ENCODE measurements at places on chromosomes 1 and 21.
A peak's percentile ranks its signal among the peaks of the same experiment; 100 is the strongest.

DNA sequence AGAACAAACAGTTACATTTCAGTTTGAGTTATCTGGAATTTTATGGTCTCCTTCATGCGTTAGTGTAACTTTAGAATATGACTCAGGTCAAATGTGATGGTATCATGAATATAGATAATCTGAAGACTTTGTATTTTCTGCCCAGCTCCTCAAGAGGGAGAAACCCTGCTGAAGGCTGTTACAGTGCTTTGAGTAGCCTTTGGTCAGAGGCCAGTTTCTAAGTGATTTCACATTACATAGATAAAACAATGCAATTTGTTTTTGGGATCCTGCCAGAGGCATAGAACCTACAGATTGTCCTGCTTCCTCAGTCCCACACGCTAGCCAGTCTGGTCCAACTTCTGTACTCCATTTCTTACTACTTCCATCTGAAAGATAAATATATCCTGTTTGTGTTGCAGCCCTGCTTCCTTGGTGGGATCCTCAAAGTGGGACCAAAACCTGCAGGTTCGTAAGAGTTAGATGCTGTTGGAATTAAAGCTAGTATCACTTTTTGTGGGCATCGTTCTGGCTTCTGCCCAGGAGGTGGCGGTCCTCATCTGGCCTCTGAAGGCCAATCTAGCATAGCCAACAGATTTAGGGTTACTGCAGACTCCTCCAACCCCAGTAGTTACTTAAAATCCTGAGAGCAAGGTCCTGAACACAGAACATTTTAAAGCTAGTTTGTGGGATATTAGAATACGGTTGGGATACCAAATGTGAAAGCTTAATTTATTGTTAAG is 645.8 kb upstream of the USP24 start:
- no peak for DNase-seq

GRCh38 chr1:62900566-62900965 is 116.6 kb downstream of the ATG4C start:
- DNase-seq = no peak

DNA sequence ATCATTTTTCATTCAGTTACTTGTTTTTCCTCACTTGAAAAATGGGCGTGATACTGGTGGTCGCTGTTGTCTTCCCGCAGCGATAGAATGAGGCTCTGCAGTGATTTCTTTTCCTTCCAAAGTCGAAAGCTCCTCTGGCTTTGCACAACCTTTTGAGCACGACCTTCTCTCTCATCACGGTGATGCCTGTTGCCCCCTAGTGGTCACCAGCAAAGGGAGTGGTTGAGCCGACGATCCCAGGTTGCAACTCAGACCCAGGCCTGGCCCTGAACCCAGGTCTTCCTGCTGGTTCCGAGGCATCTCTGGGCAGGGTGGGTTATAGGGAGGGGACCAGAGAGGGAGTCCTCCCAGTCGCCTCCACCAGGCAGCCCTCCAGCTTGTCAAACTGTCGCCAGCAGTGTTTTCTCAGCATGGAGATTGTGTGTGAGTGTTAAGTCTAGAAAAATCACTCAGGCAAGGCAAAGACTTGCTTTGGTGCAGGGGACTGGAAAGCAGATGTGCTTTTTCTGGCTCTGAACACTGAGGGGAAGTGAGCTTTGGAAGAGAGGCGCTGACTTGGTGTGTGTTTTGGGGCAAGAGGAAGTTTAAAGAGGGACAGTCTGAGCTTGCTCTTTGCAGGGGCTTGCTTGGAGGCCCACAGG is 285.3 kb downstream of the CAMTA1 start:
- DNase-seq = peak; percentile 32

- DNase-seq = no peak
Measured at GRCh38 chr1:208369045-208369444, 124.9 kb upstream of the PLXNA2 start.

GRCh38 chr1:63621075-63621474 is 27.9 kb downstream of the PGM1 start:
- no peak for DNase-seq

DNA sequence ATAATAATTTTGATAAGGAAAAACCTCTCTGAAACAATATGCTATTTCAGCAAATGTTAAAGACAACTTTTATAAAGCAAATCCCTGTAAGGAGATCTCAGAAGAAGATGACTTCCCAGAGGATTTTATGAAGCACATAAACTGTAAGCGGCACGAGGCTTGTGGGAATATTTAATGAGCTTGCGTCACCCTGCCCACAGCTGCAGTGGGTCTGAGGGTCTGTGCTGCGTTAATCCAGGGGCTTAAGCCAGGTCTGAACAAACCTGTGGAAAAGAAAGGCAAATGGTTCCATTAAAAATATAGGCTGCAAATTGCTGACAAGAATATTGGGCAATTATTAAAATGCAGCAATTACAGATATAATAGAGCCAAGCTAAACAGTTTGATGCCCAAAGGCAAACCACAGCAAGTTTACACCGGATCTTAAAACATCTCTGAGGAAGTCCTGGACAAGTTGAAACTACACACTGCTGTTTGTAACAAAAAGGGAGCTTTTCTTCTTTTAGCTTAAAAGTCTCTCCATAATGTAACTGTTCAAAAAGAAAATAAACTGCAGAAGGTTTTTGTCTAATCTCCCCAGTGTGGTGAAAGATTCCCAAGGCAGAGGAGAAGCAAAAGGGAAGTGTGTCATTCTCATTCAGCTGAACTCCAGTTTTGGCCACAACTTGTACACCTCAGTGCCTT is 21.8 kb downstream of the TGFBR3 start:
- DNase-seq = no peak

DNA sequence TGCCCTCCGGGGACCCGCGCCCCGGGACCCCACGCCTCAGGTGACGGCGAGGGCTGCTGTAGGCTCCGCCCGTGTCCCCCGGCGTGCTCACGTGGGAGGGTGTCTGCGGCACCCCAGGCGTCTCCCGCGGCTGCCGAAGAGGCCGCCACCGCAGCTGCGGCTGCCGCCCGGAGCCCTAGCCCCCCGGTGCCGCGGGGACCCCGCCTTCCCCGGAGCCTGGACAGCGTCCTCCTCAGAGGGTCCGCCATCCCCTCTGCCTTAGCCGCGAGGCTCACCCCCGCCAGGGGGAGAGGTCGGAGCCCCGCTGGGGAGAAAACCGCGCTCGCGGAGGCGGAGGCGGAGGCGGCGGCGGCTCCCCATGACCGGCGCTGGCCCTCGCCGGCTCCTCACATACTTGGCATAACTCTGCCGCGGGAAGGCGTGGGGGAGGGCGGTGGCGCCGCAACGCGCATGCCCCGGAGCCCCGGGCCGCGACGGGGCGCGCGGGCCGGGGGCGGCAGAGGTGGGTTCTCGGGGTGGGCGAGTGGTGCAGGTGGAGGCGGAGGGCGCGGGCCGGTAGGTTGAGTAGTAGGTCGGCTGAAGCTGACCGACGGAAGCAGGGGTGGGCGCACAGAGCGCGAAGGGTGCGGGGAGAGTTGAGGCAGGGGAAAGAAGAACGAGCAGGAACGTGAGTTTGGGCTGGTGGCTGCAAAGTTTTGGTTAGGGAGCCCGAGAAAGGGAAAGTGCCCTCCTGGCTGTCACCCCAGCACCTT is 700 bp upstream of the SYDE2 start:
- peak; percentile 3 for DNase-seq

DNA sequence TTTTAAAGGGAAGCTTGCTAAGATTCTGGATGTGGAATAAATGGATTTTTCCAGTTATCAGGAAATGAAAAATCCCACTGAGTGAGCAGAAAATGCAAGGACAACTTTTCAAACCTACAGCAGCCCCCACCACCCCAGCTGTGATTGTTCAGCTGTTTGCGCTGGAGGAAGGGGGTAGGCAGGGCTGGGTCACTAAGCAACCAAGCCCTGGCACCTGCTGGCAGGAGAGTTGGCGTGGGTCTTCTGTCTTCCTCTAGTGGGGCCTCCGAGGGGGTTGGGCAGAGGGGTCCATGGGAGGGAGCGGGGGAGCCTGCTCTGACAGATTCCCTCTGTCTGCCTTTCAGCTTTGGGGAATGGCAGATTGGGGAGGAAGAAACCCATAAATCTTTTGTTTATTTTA is 45.3 kb downstream of the EIF2D start:
- DNase-seq = no peak

DNA sequence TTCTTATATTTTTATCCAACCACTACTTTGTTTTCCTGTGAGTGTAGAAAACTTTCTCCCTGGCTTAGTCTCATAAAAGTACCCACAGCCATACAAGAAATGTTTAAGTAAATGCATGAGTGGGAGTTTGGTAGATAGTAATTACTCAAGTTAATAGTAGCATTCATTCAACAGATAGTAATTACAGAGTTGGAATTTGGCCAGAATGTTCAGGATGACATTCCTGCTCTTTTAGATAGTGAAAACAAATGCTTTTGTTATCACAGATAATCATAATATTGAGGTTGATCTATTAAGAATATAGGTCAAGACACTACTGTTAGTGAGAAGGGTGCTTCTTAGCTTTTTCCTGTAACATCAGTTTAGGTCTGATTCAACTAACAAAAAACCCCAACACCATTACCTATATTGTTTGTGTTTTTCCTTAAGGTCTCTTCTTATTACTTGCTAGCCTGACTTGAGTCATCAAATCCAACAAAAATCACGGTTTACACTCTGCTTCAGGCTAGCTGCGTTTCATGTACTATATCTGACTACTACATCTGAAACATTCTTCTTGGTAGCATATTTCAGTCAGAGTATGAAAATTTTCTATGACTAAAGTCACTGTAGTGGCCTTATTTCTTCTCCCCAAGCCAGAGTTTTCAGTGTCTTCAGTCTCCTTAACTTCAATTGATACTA is 163.7 kb downstream of the HS2ST1 start:
- no peak for DNase-seq

DNA sequence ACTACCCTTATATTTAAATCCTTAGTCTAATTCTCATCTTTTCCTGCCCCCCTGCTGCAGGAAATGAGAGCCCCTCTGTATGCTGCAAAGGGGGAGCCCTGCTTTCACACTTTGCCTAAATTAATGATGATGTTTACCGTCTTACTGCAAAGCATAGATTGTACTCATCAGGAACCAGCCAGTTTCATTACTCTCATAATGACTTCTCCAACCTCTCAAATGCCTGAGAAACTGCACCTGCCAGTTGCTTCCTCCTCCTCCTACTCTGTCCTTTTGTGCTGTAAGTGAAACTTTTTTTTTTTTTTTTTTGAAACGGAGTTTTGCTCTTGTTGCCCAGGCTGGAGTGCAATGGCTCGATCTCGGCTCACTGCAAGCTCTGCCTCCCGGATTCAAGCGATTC is 101.7 kb downstream of the ADSS2 start:
- DNase-seq = no peak

DNA sequence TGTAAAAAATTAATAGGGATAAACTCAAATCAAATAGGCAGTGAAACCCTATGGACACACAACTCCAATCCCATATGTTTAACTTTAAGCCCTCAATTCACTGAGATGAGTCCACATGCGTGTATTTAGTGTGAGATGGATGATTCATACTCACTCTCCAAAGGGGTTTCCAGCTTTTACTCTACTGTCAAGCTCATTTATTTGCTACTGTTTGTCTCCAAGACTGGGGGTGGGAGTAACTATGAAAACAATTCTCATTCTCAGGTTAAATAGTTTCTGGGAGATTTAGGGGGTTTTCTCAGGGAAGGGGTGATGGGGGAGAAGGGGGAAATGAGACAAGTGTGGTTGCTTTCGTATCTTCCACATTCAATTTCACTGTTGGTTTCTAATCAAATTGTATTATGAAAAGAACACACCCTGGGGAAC is 2.7 kb downstream of the RAB29 start:
- no peak for DNase-seq

GRCh38 chr1:27979859-27980201 is 20.1 kb downstream of the XKR8 start:
- no peak for DNase-seq

- DNase-seq = no peak
Measured at GRCh38 chr1:26064553-26064952, 2.9 kb downstream of the TRIM63 start.

GRCh38 chr21:30408782-30409494 is 13.1 kb downstream of the KRTAP13-1 start:
- peak; percentile 76 for DNase-seq

- DNase-seq = no peak
Measured at GRCh38 chr1:75520862-75521475, 89.9 kb downstream of the SLC44A5 start.

Data from NCI-H2171 (cell line).